CD8-positive, alpha-beta memory T cell (primary cell): ENCODE measurements at places on chromosomes 2 and 18.

DNA sequence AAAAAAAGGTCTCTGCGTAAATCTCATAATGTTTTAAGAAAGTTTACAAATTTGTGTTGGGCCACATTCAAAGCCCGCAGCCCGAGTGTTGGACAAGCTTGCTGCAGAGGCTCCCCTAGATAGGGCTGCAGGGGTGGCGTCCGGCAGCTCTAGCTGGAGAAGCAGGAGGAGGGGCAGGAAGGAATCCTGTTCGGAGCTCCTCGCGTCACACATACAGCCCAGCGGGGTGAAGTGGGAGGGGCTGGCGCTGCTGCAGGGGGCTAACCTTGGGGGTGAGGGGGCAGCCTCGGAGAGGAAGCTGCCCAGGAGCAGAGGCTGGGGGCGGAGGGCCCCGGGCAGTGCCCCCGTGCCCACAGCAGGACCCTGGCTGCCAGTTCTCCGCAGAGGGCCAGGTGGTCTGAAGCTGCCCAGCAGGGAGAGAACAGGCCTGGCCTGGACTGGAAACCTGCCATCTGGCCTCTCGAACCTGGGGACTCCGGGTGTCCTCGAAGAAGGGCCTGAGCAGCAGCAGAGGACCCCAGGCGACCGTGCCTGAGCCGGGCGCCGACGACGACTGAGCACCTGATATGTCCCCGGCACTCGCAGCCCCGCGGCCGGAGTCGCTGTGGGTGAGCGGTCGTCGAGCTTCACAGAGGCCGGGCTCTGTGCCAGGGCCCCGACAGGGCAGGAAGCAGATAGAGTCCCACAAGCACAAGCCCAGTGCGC lies 2.6 kb upstream of the GPR35 start:
- no peaks in the 10 kb centered on the region for H3K36me3 ChIP-seq
- H3K27me3 ChIP-seq, result no peaks in the 10 kb centered on the region
- H3K4me1 ChIP-seq, result peaks cover 72% of the 10 kb centered on the region
- H3K27ac ChIP-seq, result peak overlapping the region; percentile 10

- H3K27me3 ChIP-seq, result peaks cover 8% of the 10 kb centered on the region
- no peak overlapping the region for H3K4me3 ChIP-seq
- no peak for DNase-seq
- no peaks in the 10 kb centered on the region for H3K36me3 ChIP-seq
- H3K4me1 ChIP-seq, result no peaks in the 10 kb centered on the region
- H3K27ac ChIP-seq, result no peak overlapping the region
These were observed 3.7 kb downstream of the TMEM37 start for GRCh38 chr2:119435081-119435952.

GRCh38 chr2:22993250-22993649 lies 391.7 kb upstream of the KLHL29 start:
- DNase-seq, result no peak
- H3K4me1 ChIP-seq, result no peaks in the 10 kb centered on the region
- no peak overlapping the region for H3K4me3 ChIP-seq
- no peaks in the 10 kb centered on the region for H3K36me3 ChIP-seq

- DNase-seq, result no peak
- H3K36me3 ChIP-seq, result no peaks in the 10 kb centered on the region
- no peaks in the 10 kb centered on the region for H3K4me1 ChIP-seq
- no peak overlapping the region for H3K4me3 ChIP-seq
These were observed 116.9 kb downstream of the C1D start for GRCh38 chr2:67945940-67946339.

DNA sequence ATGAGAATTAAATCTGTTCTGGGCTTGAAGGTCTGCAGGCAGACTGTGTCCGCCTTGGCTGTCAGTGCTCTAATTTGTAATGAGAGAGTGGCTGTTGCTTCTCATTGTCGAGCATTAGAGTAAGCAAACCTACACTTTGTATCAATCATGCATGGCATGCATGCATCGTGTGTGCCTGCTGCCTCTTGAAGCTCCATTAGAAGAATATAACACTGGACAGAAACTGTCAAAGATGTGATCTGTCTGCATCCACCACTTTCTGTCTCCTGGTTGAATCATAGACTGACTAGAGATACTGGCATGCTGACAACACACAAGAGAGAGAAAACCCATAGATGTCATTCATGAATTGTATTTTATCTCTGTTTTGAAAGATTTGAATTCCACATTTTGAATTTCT lies 275.0 kb upstream of the NXPH2 start:
- no peak overlapping the region for H3K4me3 ChIP-seq
- no peaks in the 10 kb centered on the region for H3K27me3 ChIP-seq
- H3K27ac ChIP-seq, result no peak overlapping the region
- DNase-seq, result no peak
